ENCODE measurements at places on chromosomes 1 and 21. TPM values are rescaled to one million over a fixed set of nuclear protein-coding genes. Genes with fewer than 3 reads are reported as not detected.

The URB2 gene
- total RNA-seq, result 33.0 TPM

The ROR1 gene
- total RNA-seq, result 73.6 TPM

The TEX38 gene
- not detected for total RNA-seq

The AQP10 gene
- total RNA-seq, result not detected

The CYP4B1 gene
- not detected for total RNA-seq

The DNALI1 gene
- 9.5 TPM for total RNA-seq

DNA sequence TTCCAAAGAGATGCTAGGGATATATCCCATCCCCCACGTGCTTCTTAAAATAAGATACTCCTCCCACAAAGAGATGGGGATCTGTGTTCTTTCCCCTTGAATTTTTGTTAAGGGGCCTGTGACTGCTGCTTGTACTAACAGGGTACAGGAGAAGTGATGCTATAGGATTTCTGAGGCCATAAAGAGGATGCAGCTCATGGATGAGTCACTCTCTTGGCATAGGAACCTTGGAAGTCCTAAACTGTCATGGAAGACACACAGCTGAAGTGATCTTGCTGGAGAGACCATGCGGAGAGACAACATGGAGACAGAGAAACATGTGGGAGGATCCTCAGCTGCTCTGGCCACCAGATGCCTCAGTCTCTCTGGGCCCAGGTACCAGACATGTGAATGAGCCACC, 157.2 kb downstream of the S1PR1 start:
- H3K27me3 ChIP-seq, result no peaks in the 10 kb centered on the region
- H3K4me3 ChIP-seq, result no peak overlapping the region
- no peak for DNase-seq
- no peak overlapping the region for H3K27ac ChIP-seq

DNA sequence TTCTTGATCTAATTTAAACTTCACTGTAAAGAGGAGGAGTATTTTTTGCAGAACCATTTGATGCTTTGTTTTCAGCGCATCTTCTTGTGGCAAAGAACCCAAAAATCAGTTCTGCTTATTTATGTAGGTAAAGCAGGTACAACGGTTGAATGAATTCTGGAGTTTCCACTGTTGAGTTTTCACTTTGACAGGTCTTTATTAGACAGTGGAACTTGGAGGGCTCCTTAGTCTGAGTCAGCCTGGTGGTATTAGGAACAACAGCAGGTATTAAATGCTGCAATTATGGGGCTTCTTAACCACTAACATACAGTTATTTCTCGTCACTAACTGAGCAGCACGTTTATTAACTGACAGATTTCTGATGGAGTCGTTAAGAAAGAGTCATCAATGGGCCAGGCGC, 1.2 kb downstream of the LRIG2 start:
- H3K27ac ChIP-seq, result no peak overlapping the region
- no peaks in the 10 kb centered on the region for H3K27me3 ChIP-seq
- no peak for DNase-seq
- peak overlapping the region; percentile 85 for H3K4me3 ChIP-seq

- H3K36me3 ChIP-seq, result no peaks in the 10 kb centered on the region
- H3K27ac ChIP-seq, result no peak overlapping the region
- DNase-seq, result no peak
- no peaks in the 10 kb centered on the region for H3K4me1 ChIP-seq
These were observed 45.1 kb downstream of the MAP3K7CL start for GRCh38 chr21:29175408-29176134.

- no peaks in the 10 kb centered on the region for H3K27me3 ChIP-seq
- DNase-seq, result no peak
- H3K36me3 ChIP-seq, result no peaks in the 10 kb centered on the region
- no peak overlapping the region for H3K27ac ChIP-seq
These were observed 12.0 kb downstream of the OR2M4 start for GRCh38 chr1:248243204-248243603.

GRCh38 chr1:167761400-167761799, 39.6 kb downstream of the MPZL1 start:
- H3K36me3 ChIP-seq, result no peaks in the 10 kb centered on the region
- H3K4me1 ChIP-seq, result no peaks in the 10 kb centered on the region
- H3K4me3 ChIP-seq, result no peak overlapping the region
- DNase-seq, result no peak

DNA sequence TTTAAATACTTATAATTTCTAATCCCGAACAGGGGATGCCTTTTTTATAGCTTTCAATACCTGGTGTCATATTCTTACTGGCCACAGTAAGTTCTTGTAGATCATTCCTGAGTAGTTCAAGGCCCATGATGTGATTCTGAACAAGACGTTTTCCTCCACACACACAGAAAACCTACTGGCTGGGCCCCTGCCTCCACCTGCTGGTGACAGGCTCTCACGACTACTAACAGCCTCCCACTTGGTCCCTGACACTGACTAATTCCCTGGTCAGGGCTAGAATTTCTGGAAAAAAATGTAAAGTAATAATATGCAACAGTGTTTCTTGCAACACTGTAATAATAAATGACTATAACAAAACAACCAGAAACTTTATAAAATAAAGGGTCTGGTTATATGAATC, 50.4 kb upstream of the RIPK4 start:
- H3K4me3 ChIP-seq, result no peak overlapping the region
- no peak for DNase-seq
- H3K4me1 ChIP-seq, result no peaks in the 10 kb centered on the region
- H3K36me3 ChIP-seq, result peaks cover 6% of the 10 kb centered on the region
- H3K27ac ChIP-seq, result no peak overlapping the region
- no peaks in the 10 kb centered on the region for H3K27me3 ChIP-seq

- no peak overlapping the region for H3K4me3 ChIP-seq
- H3K27me3 ChIP-seq, result no peaks in the 10 kb centered on the region
- no peak for DNase-seq
- H3K4me1 ChIP-seq, result no peaks in the 10 kb centered on the region
- H3K27ac ChIP-seq, result no peak overlapping the region
These were observed 18.9 kb upstream of the SNRPE start for GRCh38 chr1:203842559-203842876.

DNA sequence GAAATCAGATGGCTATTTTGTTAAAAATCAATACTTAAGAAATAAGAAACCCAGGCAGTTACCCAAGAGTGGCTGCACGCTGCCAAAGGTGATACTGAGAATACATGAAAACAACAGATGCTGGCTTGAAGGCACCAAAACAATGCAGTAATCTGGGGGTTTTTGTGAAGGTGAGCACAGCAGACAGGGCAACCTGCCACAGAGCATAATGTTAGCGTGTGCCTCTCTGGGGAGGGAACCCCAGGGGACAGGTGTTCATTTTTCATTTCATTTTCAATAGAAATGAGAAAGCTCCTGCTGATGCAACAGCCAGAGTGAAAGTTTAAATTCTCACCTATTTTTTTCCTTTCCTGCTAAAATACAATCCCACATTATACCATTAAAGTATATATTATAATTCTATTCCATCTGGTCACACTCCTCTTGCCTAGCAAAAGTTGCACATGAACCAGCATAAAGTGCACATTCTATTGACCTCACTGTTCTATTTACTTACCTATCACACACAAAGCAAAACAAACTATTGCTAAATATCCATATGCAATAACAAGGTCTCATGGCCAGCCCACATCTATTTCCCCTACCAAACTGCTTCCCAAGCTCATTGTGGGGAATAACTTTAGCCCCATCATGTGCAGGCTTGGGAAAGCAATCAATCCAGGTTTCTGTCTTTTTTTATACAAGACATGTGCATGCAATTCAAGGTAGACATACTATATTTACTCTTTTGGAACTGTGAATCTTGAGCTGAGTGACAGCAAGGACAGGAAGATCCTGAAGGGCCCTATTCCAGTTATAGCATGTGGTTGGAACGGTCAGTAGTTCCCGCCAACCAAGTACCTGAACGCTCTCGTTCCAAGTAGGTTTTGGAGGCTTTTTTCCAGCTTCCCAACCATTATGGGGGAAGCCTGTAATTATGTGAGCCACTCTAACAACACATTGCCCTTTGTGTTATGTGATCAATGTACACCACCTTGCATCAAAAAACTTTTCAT, 173.6 kb downstream of the RERE start:
- no peak overlapping the region for H3K4me3 ChIP-seq
- no peaks in the 10 kb centered on the region for H3K4me1 ChIP-seq
- DNase-seq, result no peak
- H3K27ac ChIP-seq, result no peak overlapping the region
- 0 out of 2 replicates have a peak, but pooled peaks cover 4% of the 10 kb centered on the region for H3K36me3 ChIP-seq

DNA sequence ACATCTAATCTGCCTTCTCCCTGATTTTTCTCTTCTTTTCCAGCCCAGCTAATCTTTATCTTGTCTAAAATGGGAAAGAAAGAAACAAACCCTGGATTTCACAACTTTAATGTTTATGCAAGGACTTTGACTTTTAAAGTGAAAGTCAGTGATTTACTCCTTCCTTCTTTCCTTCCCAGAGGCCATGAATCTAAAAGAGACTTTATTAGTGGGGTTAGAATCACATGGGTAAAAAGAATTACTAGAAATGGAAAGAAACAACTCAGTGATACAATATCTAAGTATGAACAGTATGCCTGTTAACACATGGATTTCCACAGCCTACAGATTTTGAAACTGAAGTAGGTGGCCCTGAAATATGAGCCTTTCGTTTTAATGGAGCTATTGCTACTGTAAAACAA, 59.8 kb upstream of the KCNK2 start:
- H3K4me3 ChIP-seq, result no peak overlapping the region
- no peak for DNase-seq
- H3K4me1 ChIP-seq, result no peaks in the 10 kb centered on the region
- H3K27ac ChIP-seq, result no peak overlapping the region

- H3K4me3 ChIP-seq, result no peak overlapping the region
- no peaks in the 10 kb centered on the region for H3K27me3 ChIP-seq
- DNase-seq, result no peak
- H3K4me1 ChIP-seq, result no peaks in the 10 kb centered on the region
These were observed 67.6 kb upstream of the SDC3 start for GRCh38 chr1:30976143-30976542.

- H3K27me3 ChIP-seq, result no peaks in the 10 kb centered on the region
- H3K4me1 ChIP-seq, result peaks cover 17% of the 10 kb centered on the region
- no peak overlapping the region for H3K27ac ChIP-seq
- no peak for DNase-seq
These were observed 55.0 kb upstream of the PTGFRN start for GRCh38 chr1:116854716-116855115.

DNA sequence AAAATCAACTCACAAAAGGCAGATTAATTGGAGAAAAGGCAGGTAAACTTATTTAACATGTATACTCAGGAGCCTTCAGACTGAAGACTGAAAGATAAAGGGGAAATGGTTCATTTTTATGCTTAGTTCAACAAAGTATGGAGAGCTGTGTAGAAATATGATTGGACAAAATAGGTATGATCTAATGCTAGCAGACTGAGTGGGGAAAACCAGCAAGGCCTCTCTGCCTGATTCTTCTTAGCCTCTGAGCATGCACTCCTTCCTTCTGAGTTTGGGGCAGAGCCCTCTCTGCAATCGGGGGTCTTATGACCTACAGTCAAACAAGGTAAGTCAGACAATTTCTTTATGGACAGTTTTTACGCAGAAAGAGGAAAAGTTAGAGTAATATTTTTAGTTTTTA, 38.8 kb upstream of the SUCO start:
- H3K27me3 ChIP-seq, result no peaks in the 10 kb centered on the region
- no peak overlapping the region for H3K4me3 ChIP-seq
- H3K36me3 ChIP-seq, result no peaks in the 10 kb centered on the region
- no peaks in the 10 kb centered on the region for H3K4me1 ChIP-seq
- H3K27ac ChIP-seq, result no peak overlapping the region
- no peak for DNase-seq

DNA sequence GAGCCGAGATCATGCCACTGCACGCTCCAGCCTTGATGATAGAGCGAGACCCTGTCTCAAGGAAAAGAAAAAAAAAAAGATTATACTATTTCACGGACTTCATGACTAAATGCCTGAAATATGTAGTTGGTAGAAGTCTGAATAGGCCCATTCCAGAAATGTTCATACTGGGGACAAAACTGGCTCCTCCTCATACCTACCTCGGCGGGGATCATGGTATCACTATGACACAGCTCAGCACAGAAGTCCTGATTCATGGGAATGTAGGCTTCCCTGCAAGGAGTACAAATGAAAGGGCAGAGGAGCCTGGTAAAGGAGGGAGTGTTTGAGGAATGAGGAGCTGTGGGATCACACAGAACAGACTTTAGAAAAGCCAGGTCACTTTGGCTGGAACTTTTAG, 5.0 kb downstream of the SPATA46 start:
- H3K4me1 ChIP-seq, result no peaks in the 10 kb centered on the region
- H3K36me3 ChIP-seq, result 0 out of 2 replicates have a peak, but pooled peaks cover 2% of the 10 kb centered on the region
- no peaks in the 10 kb centered on the region for H3K27me3 ChIP-seq
- H3K27ac ChIP-seq, result no peak overlapping the region

DNA sequence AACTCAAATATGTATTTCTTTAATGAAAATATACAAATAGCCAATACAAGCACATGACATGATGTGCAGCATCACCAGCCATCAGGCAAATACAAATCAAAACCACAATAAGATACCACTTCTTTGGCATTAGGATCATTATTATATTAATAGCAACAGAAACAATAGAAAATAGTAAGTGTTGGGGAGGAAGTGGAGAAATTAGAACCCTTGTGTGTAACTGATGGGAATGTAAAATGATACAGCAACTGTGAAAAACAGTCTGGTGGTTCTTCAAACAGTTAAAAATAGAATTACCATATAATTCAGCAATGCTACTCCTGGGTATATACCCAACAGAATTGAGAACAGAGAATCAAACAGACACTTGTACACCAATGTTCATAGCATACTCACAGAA, 40.8 kb upstream of the FCER1A start:
- no peak overlapping the region for H3K27ac ChIP-seq
- no peaks in the 10 kb centered on the region for H3K36me3 ChIP-seq
- DNase-seq, result no peak
- no peaks in the 10 kb centered on the region for H3K4me1 ChIP-seq

- no peaks in the 10 kb centered on the region for H3K27me3 ChIP-seq
- H3K4me3 ChIP-seq, result no peak overlapping the region
- no peaks in the 10 kb centered on the region for H3K4me1 ChIP-seq
- no peak overlapping the region for H3K27ac ChIP-seq
- no peak for DNase-seq
These were observed 188.6 kb downstream of the C1orf94 start for GRCh38 chr1:34365295-34365694.

DNA sequence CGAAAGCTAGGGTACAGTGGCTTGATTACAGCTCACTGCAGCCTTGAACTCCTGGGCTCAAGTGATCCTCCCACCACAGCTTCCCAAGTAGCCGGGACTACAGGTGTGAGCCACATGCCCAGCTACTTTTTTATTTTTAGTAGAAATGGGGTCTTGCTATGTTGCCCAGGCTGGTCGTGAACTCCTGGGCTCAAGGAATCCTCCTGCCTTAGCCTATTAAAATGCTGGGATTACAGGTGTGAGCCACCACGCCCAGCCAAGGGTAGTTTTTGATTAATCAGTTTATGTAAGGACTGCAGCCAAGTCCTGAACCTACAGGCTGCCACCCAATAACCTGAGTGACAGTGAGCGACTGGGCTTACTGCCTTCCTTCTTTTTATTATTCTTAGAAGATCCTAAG, 88.3 kb downstream of the PIK3R3 start:
- H3K27ac ChIP-seq, result no peak overlapping the region
- H3K4me1 ChIP-seq, result peaks cover 11% of the 10 kb centered on the region
- no peaks in the 10 kb centered on the region for H3K36me3 ChIP-seq
- no peak for DNase-seq
- no peaks in the 10 kb centered on the region for H3K27me3 ChIP-seq
